ENCODE measurements at places on chromosomes 11 and 22.

DNA sequence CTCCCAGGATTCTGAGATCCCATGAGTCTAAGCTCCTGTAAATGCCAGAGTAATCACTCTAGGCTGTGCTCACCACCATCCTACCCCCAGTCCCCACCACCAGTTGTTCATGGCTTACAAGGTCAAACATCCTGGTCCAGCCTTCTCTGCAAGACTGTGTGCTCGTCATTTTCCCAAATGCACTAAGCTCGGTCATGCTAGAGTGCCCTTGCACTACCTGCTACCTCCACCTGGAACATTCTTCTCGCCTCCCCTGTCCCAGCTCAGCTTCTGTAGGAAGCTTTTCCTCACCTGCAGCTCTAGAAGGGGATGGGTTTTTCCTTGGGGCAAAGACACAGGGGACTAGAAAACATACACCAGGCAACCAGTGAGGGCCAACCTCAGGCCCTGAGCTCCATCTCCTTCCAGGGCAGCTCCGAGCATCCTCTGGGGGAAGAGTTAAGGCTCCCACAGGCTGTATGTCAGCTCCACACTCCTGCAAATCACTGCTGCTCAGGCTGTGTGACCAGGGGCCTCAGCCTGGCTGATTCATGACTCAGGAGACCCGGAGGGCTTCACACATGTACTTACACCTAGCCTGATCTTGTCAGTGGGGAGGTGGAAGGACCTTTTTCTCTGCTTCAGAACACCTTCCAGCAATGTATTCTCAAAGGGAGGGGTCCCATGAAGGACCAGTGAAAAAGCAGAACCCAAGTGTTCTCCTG lies 37.2 kb upstream of the CSNK2A3 start:
- DNase-seq = no peak

DNA sequence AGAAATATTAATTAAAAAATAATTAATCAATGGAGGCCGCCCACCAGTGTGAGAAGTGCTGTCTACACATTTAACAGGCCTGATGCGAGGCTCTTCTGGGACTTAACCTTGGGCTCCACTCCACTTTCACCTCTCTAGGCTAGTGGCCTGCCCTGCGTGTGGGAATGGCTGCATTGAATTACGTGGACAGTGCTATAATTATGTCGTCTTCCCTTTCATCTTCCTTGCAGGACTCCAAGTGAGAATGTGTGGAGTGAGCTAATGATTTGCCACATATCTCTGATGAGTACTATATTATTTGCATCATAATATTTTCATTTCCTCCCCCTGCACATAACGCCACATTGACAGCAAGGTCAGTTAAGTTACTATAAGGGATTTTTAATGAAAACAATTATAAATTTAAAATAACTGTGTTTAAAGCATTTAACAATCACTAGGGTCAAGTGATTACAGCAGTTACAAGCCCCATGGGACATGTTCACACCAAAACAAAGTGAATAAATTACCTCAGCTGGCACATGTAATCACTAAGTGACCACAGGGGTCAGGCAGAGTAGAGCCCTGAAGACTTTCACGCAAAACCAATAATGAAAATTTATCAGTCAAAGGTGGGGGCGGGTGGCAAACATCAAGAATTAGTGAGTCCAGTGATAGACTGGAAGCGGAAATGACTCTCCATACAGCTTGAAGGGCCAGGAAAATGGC lies 63.5 kb downstream of the MPPED2 start:
- no peak for DNase-seq

GRCh38 chr11:118618115-118618990 lies 10.9 kb downstream of the PHLDB1 start:
- no peak for DNase-seq

DNA sequence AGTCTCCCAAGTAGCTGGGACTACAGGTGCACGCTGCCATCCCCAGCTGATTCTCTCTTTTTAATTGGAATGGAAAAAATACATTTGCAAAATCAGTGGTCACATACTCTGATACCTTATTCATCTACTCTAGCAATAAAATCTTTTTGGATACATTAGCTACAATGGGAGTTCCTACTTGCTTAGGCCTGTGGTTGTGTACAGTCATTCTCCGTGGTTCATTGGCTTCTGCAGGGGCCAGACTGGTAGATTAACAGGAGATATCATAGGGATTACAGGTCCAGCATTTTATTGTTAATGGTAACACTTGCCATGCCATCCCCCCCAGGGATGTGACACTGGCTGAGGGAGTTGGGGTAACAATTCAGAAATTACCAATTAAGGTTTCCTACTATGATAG lies 140.0 kb downstream of the ADAMTS15 start:
- no peak for DNase-seq

- no peak for DNase-seq
Measured at GRCh38 chr11:116445108-116446047, 327.4 kb downstream of the BUD13 start.

DNA sequence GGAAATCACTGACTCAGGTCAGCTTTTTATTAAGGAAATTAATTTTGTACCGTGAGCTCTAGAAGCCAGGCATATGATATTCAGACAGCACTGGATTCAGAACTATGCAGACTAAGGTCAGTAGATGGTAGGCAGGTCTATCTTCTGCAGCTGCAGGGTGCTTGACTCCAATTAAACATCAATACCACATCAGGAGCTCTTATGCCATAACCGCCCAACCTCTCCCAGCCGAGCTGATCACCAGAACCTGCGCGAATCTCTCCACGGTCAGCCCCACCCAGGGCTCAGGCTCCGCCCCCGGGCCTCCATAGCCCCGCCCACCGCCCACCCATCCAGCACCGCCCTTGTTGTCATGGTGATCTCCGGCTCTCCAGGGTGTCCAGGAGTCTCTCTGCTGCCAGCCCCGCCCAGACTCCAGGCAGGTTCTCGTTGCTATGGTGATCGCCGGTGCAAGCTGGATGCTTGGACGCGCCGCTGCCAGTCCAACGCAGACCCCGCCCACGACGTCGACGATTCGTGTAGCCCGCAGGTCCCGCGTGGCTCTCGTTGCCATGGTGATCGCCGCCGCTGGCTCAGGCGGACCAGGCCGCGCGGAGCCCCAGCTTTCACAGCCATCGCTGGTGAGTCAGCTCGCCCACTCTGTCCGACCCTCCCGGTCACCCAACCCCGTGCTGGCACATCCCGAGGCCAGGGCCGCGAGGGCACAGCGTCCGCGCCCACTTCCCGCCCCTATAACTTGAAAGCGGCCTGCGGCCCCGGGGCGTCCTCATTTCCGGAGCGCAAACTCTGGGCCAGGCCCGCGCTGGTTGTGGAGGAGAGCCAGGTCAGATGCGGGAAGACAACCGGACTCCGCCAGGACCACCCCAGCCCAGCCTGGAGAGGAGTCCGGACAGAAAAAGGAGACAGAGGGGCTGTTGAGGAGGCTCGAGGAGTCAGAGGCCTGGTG lies at the start of gene RAB36:
RAB36 (plus strand) TSS at position 546 of the 946 bp plus-strand sequence. CDS start 1,140 bp downstream, outside the sequence.
- peak; percentile 93 for DNase-seq

DNA sequence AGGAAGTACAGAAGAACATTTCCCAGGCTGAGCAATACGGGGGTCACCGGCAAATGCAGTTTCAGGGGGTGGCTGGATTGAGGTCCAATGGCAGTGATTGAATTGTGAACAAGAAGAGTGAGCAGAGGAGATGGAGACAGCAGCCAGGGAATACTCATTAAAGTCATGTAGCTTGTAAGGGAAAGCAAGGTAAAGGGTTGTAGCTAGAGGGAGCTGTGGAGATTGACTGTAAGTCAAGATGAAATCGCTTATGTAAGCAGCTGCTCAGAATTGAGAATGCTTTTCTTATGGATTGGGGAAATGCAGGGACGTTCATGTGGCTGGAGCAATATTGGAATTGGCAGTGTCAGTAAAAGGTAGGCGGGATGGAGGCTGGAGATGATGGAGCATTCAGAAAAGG lies 111.4 kb upstream of the TBCEL start:
- no peak for DNase-seq

DNA sequence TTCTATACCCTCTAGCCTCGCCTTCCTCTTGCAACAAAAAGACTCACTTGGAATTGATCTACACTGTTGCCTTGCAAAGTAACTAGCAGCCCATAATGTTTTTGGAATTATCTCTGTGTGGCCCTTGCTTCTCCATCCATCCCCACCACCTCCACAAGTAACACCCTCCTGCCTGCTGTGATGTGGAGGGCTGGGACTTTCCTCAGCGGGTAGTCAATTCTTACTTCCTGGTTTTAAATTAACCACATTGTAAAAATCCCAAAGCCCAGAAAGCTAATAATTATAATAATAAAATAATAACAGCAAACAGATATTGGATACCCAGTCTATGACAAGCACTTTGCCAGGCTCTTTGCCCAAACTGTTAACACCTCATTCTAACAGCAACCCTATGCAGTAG lies 40.8 kb upstream of the GALNT18 start:
- DNase-seq = no peak

- no peak for DNase-seq
Measured at GRCh38 chr11:119438599-119438998, 15.6 kb upstream of the THY1 start.

DNA sequence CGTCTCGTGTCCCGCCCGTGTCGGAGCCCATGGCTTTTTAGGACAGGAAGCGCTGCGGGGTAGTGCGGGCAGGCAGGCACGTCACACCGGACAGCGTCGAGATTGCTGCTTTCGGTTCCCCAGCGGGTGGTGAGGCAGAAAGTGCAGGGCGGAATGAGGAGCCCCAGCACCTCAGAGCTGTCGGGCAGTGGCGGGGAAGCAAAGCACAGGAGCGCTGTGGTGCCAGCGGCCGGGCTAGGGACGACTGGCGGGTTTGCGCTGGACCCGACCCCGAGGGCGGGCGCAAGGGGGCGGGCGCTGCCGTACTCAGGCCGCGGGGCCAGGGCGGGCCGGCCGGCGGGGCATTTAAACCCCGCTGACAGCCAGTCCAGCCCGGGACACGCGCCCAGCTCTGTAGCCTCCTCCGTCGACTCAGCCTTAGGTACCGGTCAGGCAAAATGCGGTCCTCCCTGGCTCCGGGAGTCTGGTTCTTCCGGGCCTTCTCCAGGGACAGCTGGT lies at the start of gene SLC37A2:
SLC37A2 (plus strand) TSS at position 375 of the 498 bp plus-strand sequence; CDS start at position 438, 63 bp downstream.
- no peak for DNase-seq

GRCh38 chr22:47631571-47632102 lies 869.2 kb downstream of the TBC1D22A start:
- DNase-seq = no peak
